ENCODE measurements at places on chromosomes 12 and 14.

DNA sequence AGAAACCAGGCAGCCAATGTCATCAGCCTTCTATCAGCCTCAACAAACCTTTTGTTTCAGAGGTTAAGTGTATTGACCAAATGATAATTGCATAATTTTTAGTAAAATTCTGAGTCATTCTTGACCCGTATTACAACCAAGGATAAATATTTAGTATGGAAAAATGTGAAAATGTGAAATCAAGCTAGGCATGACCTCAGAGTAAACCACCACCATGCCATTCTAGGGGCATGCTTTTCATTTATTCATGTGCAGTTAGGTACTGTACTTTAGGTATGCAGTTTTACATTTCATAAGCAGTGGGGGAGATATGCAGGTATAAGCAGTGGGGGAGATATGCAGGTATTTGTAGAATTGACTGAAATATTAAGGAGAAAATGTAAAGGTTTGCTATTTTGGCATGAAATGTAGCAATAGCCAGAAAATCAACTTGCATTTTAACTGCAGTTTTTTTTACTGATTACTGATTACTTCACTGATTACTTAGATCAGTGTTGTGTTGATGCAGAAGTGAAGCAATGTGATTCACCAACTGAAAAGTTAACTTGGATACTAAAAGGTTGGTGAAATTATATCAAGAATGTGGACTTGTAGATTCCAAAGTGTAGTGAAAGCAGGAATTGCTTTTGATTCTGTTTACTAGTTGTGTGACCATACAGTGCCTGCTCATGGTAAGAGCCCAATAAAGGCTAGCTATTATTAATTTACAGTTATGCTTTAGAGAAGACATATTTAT lies 184.2 kb downstream of the ESR2 start:
- no peak for DNase-seq

- no peak for DNase-seq
Measured at GRCh38 chr12:132162508-132163031, 18.3 kb downstream of the NOC4L start.

DNA sequence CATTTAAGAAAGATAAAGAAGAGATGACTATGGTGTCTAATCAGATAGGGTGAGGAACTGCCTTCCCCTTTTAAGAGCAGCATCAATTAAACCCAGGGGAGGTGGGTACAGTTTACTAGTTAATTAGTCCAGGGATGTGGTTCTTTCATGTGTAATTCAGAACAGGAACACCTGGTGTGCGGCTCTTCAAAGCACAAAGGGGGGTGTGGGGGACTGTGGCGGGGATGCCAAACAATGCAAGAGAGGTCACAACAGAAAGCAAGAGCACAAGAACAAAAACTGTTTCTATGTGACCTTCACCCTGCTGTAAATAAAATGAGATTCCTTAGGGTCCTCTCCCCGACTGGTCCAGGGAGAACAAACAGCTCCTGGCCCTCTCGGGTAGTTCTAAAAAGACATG lies 183.9 kb upstream of the SOX5 start:
- no peak for DNase-seq

- DNase-seq: no peak
Measured at GRCh38 chr12:120539303-120539702, 5.1 kb downstream of the RNF10 start.

- no peak for DNase-seq
Measured at GRCh38 chr14:100591453-100592371, 4.5 kb upstream of the BEGAIN start.

- DNase-seq: no peak
Measured at GRCh38 chr14:91338379-91338778, 79.2 kb downstream of the CCDC88C start.

DNA sequence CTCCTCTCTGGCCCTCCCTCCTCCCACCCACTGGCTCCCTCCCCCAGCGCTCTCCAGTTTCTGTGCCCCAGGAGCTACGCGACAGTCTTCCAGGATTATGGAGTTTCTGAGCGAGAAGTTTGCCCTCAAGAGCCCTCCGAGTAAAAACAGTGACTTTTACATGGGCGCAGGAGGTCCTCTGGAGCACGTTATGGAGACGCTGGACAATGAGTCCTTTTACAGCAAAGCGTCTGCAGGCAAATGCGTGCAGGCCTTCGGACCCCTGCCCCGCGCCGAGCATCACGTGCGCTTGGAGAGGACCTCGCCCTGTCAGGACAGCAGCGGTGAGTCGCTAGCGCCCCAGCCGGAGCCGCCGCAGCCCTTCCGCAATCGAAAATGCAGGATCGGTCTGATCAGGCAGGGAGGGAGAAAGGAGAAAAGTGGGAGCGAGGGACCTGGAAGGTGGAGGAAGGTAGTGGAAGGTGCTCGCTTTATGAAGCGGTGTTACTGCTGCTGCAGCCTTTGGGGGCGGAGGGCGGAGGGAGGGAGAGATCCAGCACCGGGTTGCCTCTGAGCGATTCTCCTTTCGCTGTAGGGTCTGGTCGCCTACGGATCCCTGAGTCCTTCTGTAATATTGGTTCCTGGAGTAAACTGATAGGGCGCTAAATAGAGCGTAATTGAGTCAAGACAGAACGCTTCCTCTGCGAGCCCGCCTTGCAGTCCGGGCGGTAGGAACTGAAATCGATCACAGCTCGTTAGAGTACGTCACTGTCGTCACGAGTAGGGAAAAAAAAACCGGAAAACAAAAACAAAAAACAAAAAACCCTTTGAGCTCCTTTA lies at the start of gene ALX1:
Gene ALX1, plus strand, starts transcription at position 56 of the 819 bp plus-strand sequence. Its CDS starts 42 bp downstream, at position 98.
- peak; percentile 13 for DNase-seq

DNA sequence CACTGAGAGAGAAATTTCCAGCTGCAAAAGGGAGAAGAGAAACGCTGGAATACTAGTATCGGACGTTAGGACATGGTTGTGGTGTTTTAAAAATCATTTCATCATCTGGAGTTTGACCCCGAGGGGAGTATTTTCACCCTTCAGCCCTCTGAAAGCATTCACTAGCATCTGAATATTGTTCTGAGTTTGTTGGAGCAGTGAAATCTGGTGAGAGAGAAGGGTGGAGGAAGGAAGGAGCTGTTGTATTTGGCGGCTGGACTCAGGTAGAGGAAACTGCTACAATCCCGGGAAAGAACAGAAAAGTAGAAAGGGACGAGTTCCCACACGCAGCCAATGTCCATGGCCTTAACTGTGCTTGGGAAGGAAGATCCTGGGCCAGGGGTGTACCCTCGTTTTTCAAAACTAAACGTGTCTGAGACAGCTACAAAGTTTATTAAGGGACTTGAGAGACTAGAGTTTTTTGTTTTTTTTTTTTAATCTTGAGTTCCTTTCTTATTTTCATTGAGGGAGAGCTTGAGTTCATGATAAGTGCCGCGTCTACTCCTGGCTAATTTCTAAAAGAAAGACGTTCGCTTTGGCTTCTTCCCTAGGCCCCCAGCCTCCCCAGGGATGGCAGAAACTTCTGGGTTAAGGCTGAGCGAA lies 896 bp upstream of the CDKN1B start:
- no peak for DNase-seq

DNA sequence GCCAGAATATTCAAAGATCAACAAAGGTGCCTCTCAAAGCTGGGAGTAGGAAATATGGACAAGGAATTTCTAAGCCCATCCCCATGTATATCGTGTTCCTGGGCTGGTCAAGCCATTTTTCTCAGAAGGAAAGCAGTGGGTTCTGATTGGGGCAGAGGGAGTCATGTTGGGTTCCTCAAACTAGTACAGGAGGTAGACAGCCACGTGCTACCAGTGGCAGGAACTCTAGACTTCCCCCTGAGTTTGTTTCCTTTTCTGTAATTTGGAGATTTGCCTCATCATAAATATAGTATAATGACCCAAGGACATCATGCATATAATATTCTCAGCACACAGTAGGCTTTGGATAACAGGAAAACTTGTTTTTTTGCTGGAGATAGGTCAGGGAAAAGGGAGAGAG lies 16.4 kb upstream of the PLEKHH1 start:
- DNase-seq: no peak

GRCh38 chr12:108000111-108000510 lies 129.0 kb upstream of the WSCD2 start:
- peak; percentile 89 for DNase-seq

DNA sequence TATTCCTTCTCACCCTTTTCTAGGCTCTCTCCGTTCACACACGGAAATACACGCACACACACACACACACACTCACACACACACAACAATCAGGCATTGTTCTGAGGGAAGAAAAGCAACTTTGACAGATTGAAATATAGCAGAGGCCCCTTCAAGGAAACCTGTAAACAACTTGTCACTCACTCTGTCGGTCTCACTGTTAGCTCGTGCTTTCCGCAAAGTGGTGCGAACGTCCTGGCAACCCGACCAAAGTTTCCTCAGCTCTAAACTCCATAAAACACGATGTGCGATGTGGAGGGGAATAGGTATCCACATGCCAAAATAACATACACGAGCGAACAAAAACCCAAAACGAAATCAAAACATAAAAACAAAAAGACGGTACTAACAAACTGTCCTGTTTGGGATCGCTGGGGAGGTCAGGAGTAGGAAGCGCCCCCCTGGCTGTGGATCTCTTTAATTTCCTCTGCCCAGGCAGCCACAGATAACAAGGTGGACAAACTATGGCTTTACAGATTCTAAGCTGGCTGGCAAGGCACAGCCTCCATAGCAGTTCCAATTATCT lies 822 bp upstream of the SOX5 start:
- no peak for DNase-seq

DNA sequence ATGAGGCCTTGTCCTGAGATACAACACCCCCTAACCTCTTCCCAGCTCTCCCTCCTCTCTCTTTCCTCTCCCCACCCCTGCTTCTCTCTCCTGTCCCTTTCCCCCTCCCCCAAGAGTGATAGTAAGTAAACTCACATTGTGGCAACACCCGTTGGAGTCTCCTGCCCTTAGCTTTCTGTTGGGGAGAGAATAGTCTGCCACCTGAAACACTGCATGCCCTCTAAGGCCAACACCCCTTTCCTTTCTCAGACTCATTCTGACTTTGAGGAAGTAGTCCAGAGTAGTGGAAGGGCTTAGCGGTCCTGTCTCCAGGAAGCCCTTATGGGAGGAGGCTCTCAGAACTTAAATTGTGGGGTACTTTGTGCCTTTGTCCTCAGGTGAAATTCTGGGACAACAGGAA lies 95.2 kb downstream of the PRKCH start:
- no peak for DNase-seq

- DNase-seq: no peak
Measured at GRCh38 chr14:35215110-35215813, 76.9 kb upstream of the PSMA6 start.

GRCh38 chr12:87806310-87806709 lies 222.9 kb downstream of the C12orf50 start:
- DNase-seq: no peak

GRCh38 chr12:26906704-26907103 lies 31.1 kb downstream of the INTS13 start:
- DNase-seq: no peak

DNA sequence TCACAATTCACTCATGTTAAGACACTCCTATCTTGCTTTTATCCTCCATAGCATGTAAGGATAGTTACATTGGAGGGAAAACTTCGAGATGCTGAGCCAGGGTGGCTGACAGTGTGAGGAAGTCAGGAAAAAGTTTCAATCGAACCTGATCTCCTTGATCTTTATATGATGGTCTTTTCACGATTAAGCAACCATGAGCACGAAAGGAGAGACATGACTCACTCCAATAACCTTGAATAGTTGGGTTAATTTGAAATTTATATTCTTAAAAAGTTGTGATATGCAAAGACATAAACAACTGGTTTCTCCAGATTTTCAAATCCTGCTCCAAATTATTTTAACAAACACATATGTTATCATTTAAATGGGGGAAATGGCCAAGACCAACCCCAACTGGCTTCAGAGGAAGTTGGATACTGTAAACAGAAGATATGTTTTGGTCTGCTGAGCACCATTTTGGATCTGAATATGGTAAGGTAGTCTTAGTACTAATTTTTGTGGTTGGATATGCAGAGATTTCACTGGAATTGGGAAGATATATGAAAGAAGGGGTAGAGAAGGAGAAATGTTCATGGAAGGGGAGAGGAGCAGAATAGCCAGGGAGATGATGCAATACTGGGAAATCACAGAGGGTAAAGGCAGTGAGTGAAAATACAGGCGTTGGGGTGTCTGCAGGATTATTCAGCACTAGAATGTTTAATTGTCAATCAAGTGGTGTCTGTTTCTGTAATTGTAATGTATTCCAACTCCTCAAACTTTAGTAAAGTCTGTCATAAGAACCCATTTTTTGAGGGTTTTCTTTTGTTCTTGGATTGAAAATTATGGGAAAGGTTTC lies 185.2 kb upstream of the SLC38A2 start:
- no peak for DNase-seq
